Effector CD4-positive, alpha-beta T cell (primary cell): ENCODE measurements at places on chromosomes 4 and X.
A peak's percentile ranks its signal among the peaks of the same experiment; 100 is the strongest.

DNA sequence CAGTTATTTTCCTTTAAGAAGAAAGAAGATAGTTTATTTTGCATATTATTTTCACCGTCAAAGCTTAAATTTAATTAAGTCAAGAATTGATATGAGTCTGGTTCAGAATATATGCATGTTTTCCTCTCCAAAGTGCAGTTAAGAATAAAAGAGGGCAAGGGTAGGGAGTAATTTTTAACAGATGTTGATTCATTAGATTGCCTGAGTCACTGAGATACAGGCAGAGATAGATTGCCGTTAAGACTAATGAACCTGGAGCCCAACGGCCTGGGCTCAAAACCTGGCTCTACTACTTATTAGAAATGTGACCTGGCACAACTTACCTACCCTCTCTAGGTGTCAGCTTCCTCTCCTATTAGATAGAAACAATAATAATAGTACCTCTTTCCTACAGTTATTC lies 1037.4 kb upstream of the PABPC4L start:
- DNase-seq: no peak

DNA sequence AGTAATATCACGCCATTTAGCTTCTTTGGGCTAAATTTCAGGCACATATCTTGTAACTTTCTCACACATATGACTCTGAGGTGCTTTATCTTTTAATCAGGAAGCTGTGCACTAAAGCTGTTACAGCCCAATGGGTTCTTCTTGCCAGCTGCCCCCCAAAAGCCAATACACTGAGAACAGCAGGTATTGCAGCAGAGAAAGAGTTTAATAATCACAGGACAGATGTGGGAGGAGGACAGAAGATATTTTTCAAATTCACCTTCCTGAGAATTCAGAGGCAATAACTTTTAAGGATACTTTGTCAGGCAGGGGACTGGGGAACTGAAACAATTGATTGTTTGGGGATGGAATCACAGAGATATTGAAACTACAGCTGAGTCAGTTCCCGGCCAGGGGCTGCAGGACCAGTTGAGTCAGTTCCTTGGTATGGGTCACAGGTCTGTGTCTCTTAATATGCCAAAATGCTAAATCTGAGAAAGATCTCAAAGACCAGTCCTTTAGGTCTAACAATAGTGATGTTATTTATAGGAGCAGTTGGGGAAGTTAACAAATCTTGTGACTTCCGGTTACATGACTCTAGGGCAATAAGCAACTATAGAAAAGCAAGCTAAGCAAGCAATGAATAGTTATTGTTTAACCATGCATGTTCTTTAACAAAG lies 28.1 kb downstream of the DDIT4L start:
- no peak for DNase-seq

- DNase-seq: peak; percentile 5
These were observed 132.5 kb upstream of the NHS start for GRCh38 chrX:17242470-17242869.

DNA sequence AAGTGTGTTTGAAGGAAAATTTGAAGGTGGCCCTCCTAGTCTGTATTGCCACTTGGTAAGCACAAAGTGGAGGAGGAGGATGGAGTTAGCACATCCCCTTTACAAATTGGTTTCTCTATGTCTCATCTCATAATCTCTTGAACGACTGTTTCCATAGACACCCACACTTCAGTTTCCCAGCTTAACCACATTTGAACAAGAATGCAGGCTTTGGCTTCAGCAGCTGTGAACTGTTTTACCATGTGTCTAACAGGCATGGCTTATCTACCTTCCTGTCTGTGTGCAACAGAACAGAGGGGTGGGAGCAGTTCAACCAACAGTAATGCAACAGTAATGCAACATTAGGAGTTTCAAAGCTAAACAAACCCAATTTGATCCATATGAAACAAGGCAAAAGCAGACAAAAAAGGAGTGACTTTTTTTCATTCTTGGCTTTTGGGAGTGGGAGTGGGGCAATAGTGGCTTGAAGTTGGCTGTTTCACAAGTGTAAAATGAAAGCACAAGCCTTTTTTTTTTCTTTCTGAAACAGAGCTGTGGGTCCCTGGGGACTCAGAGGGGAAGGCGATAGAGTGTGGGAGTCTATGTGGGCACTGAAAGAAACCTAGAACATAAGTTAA lies 108.0 kb downstream of the ITM2A start:
- peak; percentile 37 for DNase-seq

DNA sequence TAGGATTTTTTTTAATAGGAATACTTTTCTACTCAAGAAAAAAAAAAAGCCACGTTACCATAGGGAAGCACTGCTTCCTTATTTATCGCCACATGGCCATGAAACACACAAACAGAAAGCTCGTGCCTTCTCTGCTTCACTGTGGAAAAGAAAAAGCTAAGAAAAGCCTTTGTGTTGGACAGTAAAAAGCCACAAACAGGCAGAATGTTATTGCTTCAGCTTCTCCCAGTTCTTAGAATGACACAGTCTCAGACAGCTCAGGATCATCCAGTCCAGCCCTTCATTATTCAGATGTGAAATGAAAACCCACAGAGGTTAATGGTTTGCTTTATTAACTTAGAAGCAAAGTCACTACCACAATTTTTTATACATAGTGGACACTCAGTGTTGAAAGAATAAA lies 181.6 kb upstream of the NOCT start:
- no peak for DNase-seq

DNA sequence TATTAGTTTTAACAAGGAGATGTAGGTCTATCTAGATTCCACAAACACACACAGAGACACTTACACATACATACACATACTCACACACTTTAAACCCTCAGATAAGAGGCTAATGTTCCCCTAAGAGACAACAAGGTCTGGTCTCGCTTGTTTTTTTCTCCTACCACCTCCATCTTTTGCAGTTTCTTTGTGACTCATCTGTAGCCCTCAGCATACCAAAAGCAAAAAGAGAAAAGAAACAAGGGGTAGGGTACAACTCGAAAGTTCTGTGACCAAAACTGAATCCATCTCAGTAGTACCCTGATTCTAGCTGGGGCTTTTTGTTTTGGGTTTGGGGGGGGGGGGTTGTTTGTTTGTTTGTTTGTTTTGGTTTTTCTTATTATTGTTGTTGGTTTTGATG lies 12.2 kb upstream of the EXOSC9 start:
- no peak for DNase-seq

- no peak for DNase-seq
These were observed 78.3 kb downstream of the FHDC1 start for GRCh38 chr4:153014460-153014859.

DNA sequence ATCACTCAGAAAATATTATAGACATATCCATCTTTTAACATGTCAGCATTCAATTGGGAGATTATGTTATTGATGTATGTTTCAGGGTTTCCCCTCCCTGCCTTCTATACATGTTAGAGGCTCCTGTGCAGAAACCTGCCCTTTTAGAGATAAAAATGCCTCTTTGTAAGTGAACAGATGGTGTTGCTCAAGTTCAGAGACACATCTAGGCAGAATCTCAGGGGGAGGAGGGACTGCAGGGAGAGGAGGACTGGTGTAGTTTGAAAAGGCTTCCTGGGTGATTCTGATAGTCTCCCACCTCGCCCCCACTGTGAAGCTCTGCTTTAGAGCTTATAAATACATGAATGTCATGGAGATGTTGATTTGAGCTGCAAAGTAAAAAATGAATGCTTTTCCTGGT lies 12.0 kb upstream of the UNC5C start:
- no peak for DNase-seq

GRCh38 chrX:14801136-14801535 lies 71.7 kb downstream of the FANCB start:
- DNase-seq: no peak

- no peak for DNase-seq
These were observed 6.3 kb upstream of the SORCS2 start for GRCh38 chr4:7186031-7186430.

DNA sequence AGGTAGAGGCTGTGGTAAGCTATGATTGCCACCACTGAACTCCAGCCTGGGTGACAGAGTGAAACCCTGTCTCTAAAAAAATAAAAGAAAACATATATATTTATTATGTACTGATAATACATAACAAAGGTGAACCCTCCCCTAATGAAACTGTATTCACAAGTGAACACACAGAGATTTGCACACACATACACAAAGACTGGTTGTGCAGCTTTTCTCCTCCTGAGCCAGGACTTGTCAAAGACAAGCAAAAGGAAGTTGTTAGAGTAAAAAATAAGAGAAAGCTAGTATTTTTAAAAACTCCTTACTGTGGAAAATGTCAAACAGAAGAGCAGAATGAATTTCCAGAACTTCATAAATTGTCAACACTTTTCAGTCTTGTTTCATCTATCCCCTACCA lies 1.5 kb upstream of the GRSF1 start:
- DNase-seq: no peak

DNA sequence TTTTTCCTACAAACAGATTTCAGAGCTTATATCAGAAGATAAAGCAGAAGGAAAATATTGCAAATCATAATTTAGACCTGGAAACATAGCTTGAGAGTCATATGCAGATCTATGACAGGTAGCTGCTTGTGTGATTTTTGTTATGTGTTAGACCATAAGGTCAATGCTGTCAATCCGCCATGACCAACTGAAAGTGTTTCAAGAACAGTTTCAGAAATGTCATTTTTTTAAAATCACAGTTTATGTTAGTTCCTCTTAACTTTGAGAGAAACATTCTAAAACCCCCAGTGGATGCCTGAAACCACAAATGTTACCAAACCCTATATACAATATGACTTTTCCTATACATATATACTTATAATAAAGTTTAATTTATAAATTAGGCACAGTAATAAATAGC lies 391.3 kb upstream of the FAM241A start:
- DNase-seq: no peak

GRCh38 chr4:36274158-36274557 lies 7.3 kb upstream of the DTHD1 start:
- DNase-seq: no peak

- DNase-seq: no peak
These were observed 1099.5 kb upstream of the INTU start for GRCh38 chr4:126533146-126533805.

GRCh38 chrX:9500584-9500983 lies 35.7 kb downstream of the TBL1X start:
- no peak for DNase-seq

- DNase-seq: no peak
These were observed 679.2 kb downstream of the NLGN4X start for GRCh38 chrX:5549512-5549911.

GRCh38 chr4:102328045-102328444 lies 17.2 kb downstream of the SLC39A8 start:
- DNase-seq: no peak

DNA sequence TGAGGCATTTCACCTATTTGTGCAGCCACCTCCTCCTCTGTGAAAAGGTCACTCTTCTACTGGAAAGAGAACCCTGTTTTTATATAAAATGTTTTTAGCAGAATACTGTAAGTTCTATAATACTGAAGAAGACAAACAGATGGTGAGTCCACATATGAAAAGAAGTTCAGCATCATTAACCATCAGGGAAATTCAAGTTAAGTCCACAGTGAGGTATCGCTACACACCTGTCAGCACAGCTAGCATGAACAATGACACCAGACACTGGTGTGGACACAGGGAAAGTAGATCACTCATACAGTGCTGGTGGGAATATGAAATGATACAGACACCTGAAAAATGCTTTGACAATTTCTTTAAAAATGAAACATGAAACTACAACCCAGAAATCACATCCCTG lies 133.0 kb downstream of the MAD2L1 start:
- no peak for DNase-seq

DNA sequence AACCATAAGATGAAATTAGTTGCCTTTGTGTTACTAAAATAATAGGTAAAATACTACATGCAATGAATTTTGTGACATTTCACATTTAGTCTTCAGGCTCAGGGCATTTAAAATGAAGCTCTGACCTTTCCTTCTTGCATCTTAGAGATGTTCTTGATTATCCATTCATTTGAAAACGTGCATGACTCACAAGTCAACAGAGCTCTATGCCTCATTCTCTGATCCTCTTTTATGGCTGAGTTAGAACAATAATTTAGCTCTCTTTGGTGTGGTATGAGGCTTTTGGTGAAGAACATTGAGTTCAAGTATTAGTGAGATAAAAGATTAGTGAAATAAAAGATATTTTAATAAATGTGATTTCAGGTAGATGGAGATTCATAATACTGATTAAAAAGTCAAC lies 66.5 kb downstream of the TIGD2 start:
- no peak for DNase-seq

DNA sequence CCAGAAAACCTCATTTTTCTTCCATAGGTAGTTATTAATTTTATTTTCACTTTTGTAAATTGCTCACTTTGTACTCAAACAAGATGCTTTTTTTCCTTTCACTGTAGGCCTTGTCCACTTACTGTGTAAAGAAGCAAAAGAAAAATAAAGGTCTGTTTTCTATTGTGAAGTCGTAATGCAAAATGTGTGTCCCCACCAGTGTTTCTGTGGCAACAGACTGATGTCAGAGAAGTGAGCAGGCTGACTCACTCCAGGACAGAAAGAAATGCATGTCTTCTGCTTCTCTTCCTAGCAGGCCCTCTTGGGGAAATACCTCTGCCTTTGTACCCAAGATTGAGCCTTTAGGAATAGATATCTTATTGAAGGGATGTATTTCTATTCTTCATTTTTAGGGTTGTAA lies 30.3 kb downstream of the INPP4B start:
- DNase-seq: no peak

GRCh38 chrX:11537141-11537540 lies 128.6 kb downstream of the ARHGAP6 start:
- no peak for DNase-seq

GRCh38 chr4:152848508-152848907 lies 68.8 kb downstream of the ARFIP1 start:
- no peak for DNase-seq

- no peak for DNase-seq
These were observed 10.7 kb upstream of the SMIM10L2A start for GRCh38 chrX:135410861-135411627.

GRCh38 chr4:27407616-27408015 lies 547.0 kb downstream of the STIM2 start:
- no peak for DNase-seq

DNA sequence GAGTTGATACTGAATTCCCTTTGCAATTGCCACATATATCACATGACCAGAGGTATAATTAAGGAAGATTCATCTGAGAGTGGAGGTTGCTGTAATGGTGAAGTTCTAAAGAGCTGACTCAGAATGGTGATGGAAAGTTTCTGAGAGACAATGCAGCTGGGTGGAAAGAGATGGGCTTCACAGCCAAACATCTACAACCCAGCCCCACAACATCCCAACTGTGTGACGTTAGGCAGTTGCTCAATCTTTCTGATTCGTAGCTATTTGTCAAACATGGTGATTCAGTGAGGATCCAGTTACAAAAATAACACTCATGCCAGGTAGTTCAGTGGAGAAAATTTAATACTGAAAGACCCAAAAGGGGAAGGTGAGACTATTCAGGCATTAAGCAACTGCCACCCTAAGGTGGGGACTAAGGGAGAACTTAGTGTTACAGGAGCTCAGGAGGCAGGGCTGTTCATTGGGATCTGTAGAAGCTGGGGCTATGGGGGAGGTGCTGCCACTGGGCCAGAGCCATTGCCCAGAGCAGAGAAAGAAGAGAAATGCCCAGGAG lies 6.9 kb upstream of the AFF1 start:
- DNase-seq: no peak

- no peak for DNase-seq
These were observed 252.7 kb downstream of the SPRY1 start for GRCh38 chr4:123649250-123649644.
